AG09319 (cell line): ENCODE measurements at places on chromosomes 3 and 15.

DNA sequence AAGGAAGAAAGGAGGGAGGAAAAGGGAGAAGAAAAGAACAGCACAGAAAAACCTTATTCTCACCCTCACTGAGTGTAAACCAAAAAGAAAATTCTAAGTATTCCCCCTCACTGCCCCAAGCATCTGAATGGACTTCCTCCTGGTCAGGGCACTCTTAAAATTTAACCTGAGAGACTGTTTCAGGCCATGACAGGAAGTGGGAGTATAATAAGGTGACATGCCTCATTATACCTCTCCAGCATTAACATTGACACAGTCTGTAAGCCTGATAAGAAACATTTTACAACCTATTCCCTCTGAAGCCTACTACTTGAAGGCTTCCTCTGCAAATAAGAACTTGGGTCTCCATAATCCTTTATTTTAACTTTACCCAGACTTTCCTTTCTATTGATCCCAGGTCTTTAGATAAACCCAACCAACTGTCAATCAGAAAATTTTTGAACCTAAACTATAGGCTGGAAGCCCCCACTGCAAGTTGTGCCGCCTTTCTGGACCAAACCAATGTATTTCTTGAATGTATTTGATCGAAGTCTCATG lies 41.7 kb downstream of the SLCO2A1 start:
- DNase-seq, result no peak

- no peak for DNase-seq
Observed at GRCh38 chr3:187136936-187137335, 2.4 kb downstream of the RPL39L start.

DNA sequence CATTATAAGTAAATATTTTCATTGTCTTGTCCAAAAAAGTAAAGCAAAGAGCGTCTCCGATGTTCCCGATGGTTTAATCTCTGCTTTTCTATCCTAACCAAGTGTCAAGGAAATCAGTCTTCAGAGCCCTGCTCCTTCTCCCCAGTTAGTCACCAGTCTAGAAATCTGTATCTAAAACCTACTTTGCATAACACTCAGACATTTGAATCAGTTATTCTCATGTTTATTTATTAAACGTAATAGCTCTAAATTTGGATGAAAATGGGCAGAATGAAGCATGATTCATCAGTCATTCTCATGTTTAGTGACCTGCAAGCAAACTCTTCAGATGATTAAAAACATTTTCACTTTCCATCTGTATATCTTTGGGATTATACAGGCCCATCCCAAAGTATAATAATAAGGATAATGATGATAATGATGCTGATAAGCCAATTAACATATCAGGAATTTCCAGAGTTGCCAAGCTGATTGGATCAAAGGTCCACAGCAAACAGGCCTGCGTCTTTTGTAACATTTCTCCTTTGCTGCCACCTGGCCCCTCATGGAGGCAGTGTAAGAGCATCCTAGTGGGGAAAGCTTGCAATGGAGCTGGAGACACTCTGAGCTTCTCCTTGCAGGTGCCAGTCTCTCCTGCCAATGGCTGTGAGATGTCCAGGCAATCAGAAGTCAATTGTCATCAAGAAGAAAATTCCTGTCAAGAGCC lies 273.9 kb downstream of the IGSF11 start:
- no peak for DNase-seq

DNA sequence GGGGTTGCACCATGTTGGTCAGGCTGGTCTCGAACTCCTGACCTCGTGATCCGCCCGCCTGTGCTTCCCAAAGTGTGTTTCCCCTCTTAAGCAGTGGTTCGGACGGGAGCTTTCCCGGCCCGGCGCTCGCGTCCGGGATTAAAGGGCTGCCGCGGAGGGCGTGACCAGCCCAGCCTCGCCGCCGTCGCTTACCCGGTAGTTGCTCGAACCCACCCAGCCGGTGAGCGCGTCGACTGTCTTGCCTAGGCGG lies 513 bp downstream of the CLASP2 start:
- peak; percentile 11 for DNase-seq

DNA sequence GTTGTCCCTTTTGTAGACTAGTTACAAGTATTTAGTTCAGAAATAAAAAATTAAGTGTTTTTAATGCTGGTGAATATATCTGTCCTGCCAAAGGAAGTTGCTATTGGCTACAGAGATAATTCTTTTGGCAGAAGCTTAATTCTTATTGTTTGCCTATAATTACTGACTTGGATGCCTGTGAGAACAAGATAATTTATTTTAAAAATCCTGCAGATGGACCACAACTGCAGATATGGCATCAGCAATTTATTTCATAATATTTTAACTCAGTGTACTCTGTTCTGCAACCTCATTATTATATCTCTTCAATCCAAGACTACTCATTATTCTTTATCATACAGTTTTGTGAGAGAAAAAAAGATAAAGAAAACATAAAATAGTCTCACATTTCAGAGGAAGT lies 789.8 kb downstream of the NAALADL2 start:
- no peak for DNase-seq

DNA sequence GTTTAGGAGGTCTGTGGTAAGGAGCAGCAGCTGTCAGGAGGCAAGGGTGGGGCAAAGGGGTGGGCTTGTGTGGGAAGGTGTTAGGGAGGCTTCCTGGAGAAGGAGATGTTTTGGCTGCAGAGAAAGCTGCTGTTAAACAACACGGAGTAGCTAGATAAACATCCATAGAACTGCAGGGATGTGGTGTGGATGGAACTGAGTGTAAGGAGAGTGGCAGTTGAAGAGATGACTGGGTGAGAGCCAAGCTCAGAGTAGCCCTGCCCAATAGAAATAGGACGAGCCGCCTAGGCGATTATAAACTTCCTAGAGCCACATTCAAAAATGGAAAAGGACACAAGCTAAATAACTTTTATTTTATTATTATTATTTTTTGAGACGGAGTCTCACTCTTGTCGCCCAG lies 19.9 kb downstream of the RPLP1 start:
- no peak for DNase-seq

DNA sequence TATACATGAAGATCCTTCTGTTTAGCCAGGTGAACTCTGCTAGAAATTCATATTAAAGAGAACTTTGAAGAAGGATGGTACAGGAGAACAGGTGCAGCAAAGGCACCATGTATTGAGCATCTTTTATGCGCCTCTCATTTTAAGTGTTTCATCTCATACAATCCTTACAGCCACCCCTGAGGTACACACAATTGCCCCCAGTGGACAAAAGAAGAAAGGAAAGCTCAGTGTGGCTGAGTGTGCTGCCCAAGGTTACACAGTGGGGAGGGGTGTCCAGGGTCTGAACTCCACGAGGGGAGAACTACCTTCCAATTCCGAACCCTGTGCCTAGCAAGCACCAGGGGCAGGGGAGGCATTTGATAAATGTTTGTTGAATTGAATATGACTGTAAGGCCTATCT lies 98.6 kb downstream of the MECOM start:
- DNase-seq, result no peak

DNA sequence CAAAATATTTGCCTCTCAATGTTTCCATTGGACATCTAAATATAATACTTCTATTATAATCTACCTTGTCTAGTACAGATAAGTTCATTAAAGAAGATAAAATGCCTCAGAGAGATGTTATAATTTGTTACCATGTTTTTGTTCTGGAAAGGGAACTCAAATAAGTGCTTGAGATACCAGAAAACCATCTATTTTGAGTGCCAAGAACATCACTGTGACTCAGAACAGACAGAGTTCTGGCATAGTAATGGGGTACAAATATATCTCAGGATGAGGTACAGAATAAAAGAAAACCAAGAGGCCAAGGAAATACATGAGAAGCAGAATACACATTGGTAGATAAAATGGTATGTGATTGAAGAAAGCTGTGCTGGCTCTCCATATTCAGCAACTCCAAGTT lies 58.9 kb downstream of the IMPG2 start:
- DNase-seq, result no peak

GRCh38 chr3:36444909-36445308 lies 64.6 kb downstream of the STAC start:
- no peak for DNase-seq

- DNase-seq, result no peak
Observed at GRCh38 chr3:15977598-15978232, 179.9 kb upstream of the ANKRD28 start.

- DNase-seq, result no peak
Observed at GRCh38 chr3:10526366-10526765, 21.0 kb upstream of the ATP2B2 start.

DNA sequence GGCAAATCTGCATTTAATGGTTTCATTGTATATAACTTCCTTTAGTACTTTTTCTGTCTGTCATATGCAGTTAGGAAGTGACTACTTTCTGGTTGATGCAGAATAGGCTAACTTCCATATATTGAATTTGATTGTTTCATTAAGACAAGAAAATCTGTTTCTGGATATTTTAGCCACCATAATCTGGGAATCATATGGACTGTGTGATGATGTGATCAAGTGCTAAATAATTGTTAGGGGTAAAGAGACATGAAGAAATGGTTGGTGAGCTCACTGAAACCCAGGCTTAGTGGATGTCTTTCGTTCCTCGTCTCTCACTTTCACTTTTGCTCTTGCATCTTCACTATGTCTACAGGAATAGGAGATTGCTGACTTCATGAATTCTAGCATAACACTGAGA lies 3.5 kb upstream of the MNS1 start:
- DNase-seq, result no peak

- no peak for DNase-seq
Observed at GRCh38 chr15:93288728-93289294, 199.8 kb upstream of the RGMA start.

- DNase-seq, result no peak
Observed at GRCh38 chr15:54277834-54278233, 299.6 kb downstream of the UNC13C start.

DNA sequence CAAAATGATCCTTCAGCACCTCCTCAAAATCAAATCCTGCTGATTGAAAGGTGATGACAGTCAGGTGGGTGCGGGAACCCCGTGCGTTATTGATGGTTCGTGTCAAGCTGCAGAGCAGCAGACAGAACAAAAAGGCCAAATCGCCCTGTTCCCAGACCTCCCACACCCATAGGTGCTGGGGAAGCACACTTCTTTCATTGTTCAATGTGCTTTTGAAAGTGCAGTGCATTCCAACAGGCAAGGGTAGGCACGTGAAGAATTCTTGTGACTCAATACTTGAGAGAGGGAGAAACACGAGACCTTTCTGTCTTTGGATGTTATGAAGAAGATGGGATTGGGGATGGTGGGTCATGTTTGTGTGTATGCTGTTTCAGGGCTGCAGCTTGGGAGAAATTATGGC lies 514.0 kb downstream of the MCTP2 start:
- DNase-seq, result no peak

DNA sequence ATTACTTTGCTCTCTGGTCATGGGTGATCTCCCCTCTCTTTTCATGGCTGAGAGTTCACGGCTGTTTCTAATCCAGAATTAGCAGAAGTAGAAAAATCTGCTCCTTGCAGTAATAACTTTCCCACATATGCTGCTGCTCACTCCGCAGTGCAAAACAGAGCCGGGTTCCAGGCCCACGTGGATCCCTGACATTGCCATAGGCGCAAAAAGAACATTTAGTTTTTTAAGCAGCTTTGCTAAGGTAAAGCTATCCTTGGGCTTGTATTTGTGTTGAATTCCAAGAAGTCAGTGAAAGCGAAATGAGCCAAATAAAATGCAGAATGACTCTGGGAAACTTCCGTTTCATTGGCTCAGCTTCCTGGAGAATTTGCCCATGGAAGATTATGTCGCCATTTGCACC lies 633.7 kb upstream of the SUCLG2 start:
- no peak for DNase-seq

GRCh38 chr3:59580996-59581395 lies 531.2 kb upstream of the CFAP20DC start:
- DNase-seq, result no peak

DNA sequence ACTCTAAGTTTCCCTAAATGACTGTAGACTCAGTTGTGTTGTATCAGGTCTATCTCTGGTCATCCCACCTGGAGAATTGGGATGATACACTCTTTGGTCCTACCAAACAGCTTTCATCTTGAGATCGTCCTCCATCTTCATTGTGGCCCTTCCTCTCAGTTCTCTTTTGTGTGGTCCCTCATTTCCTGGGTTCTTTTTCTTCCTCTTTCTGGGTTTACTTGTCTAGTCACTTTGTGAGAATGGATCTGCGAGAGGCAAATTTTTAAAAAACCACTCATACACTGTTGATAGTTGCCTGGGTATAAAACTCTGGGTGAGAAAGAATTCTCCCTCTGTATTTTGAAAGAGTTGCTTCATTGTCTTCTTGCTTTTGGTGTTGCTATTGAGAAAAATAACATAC lies 6.0 kb upstream of the AMOTL2 start:
- no peak for DNase-seq

- no peak for DNase-seq
Observed at GRCh38 chr3:98705694-98706093, 57.4 kb upstream of the ST3GAL6 start.

DNA sequence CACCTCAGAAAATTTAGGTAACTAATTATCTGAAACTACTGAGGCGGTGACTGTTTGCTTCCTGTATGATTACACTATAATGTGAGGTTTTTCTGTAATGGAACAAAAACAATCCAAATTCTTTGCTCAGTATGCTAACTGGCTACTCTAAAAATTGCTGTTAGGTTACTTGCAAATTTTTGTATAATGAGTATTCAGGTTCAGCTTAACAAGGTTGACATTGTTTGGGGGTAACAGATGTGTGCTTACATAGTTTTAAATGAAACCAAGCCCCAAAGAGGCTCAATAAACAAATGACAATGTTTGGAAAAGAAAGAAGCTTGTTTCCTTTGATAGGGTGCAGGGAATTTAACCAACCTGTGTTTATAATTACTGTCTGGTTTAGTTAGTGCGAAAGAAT lies 414.5 kb upstream of the MDFIC2 start:
- DNase-seq, result peak; percentile 60

DNA sequence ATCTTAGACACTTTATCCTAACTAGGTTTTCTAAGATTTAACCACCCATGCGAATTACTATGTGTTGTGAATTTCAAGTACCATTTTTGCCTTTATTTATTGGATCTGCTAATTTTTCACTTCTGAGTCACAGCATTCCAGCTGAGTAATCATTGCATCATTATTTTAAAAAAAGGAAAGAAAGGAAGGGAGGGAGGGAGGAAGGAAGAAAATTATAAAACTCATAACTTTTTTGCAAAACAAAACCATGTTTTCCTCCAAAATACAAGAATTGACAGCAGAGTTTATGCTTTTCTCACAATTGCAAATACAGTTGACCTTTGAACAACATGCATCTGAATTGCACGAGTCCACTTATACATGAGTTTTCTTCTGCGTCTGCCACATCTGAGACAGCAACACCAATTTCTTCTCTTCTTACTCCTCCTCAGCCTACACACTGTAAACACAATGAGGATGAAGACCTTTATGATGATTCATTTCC lies 651.4 kb upstream of the NECTIN3 start:
- peak; percentile 44 for DNase-seq

GRCh38 chr15:58438956-58439355 lies 7.2 kb downstream of the LIPC start:
- no peak for DNase-seq

- no peak for DNase-seq
Observed at GRCh38 chr15:83565553-83566159, 88.3 kb upstream of the ADAMTSL3 start.

DNA sequence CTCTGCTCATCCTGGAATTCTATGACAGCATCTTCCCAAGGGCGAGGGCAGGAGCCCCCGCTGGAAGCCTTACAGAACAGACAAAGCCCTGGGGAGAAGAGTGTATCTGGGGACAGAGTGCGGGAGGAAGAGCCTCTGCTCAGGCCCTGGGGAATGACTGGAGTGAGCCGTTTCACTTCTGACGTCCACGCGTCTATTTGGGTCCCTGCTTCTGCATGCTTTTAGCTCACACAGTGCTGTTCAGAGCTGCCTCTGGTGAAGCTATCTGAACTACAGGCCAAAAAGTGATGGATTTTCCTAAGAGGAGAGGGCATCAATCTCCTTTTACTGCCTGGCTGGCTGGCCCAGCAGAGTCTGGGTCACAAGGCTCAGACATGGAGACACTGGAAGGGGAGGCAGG lies 311.8 kb downstream of the NTRK3 start:
- no peak for DNase-seq
